Stimulated activated CD4-positive, alpha-beta T cell treated with anti-CD3 and anti-CD28 coated beads, Interleukin-2, amount 100 ng/mL, for 24 hours (primary cell): ENCODE measurements at places on chromosomes 12 and 14.

DNA sequence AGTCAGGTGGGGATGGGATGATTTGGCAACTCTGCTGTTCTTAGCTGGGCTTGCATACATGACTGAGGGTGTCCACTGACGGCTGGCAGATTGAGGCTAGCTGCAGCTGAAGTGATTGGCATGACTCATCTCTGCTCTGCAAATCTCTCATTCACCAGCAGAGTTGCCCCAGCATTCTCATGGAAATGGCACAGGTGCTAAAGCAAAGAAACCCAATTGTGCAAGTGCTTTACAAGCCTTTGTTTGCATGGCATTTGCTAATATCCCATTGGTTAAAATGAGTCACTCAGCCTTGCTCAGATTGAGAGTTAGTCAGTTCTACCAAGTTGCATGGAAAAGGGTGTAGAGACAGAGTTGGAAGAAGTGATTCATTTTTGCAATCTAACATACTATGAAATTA, 389.7 kb upstream of the FAR2 start:
- DNase-seq, result no peak

DNA sequence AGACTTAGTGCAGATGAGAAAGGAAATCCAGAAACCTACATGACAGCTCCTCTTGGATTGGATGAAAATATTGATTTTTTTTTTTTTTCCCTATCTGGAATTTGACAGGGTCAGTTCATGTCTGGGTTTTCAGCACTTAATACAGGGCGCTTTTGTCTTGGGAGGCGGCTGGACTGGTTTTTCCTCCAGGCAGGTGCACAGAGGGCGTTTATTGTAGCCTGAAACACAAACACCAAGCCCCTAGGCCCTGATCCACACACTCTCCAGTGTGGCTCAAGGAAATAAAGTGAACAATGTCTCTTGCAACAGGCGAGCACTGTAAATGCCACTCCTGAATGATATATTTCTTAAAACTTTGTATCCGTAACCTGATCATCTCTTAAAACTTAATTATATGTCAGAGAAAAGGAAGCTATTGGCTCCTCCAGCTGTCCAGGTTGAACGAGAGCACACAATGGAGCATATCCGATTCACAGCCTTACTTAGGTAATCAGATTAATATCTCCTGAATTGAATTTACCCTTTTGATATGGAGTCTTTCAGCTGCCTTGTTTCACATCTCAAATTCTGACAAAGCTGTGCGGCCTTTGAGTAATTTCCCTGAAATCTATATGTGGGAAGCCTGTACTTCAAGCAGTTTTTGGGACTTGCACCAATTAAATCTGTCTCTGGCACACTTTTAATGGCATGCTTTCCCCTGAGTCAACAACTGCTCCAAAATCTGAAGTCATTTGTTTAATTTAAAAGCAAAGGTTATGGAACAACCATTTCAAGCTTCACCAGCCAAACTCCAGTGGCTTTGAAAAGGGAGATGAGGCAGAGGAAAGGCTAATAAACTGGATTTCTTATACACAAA, 485.7 kb downstream of the ZFP36L1 start:
- DNase-seq, result no peak

DNA sequence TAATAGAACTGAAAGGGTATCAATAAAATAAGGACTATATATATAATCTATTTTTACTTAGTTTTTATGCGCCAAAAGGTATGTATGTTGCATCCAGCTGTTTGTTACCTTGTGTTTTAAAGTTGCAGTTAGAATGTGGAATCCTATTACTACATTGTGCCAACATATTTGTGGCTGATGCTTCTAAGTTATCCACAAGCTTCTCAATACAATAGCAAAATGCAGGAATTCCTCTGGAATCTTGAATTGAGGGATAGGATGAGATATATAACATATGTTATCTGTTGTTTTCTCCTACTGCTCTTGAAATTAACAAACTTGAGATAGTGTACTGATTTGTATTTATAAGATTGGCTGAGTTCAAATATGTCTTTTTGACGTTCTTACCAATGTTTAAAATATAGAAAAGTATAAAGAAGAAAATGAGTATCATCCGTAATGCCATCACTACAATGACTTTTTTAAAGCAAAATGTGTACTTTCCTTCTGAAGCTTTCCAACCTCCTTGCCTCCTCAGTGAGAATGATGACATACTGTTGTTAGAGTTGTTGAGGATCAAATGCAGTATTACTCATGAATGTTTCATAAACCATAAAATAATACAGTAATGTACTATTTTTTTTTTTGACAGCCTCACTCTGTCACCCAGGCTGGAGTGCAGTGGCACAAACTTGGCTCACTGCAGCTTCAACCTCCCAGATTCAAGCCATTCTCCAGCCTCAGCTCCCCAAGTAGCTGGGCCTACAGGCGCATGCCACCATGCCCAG, 6.6 kb downstream of the RAP1B start:
- no peak for DNase-seq

DNA sequence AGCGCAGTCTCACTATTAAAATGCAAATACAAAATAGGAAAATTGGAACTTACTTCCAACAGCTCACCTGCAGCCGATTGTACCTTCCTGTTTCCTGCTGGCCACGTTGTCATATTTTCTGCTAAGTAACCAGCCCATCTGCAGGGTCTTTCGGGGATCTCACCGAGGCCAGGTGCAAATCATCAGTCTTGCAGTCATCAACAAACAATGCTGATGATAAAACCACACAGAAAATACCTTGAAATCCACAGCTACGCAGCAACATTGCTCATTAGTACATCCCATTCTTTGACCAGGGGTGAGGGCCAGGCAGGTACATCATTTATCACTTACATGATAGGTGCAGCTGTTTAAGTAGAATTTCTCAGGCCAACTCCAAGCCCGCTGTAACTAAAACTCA, 406.9 kb downstream of the TMEM121 start:
- no peak for DNase-seq

GRCh38 chr12:49471557-49471956, 67.3 kb upstream of the KCNH3 start:
- DNase-seq, result no peak

DNA sequence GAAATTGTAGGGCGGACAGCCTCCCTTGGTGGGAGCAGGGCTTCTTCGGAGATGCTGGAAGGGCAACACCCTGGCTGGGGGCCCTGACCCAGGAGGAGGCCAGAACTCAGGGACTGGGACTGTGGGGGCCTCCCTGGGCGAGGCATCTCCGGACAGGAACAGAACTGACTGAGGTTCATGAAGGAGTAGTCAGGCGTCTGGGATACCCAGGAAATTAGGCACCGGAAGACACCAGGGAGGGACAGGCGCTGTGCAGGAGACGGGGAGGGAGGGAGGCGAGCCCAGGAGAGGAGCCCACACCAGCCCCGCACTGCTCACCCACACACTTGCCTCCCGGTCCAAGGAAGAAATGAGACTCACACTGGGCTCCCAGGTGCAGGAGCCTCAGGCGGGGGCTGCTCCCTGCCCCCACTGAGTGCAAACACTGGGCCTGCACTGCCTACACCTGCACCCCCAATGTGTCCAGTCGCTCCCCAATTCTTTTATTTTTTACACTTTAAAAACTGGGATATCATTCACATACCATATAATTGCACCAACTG, 262.6 kb upstream of the SFSWAP start:
- no peak for DNase-seq

- DNase-seq, result no peak
These were observed 64.3 kb upstream of the PLEKHA5 start for GRCh38 chr12:19065223-19065622.

DNA sequence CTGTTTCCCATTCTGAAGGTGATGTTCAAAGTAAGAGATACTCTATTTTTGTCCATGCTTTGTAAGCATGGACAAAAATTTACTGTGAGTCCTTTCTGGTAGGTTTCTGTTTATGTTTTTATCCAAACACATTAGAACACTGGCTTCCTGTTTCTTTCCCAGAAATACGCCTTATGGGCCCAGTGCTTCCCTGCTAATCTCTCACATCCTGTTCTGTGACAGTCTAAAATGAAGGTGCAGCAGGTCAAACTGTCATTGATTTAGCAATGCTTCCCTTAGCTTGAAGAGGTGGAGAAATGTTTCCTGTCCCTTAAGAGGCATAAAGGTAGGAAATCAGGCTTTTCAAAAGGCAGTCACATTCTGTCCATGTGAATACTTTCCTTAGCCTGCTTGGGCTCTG, 305.6 kb downstream of the RPS29 start:
- DNase-seq, result no peak

DNA sequence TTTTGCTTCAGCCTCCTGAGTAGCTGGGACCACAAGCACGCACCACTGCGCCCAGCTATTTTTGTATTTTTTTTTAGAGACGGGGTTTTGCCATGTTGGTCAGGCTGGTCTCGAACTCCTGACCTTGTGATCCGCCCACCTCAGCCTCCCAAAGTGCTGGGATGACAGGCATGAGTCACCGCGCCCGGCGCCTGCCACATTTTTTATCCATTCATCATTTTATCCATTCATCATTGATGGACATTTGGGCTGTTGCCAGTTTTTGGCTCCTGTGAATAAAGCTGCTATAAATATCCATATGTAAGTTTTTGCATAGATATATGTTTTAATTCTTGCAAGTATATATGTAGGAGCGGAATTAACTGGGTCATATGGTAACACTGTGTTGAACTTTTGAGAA, 79.5 kb downstream of the DAAM1 start:
- no peak for DNase-seq

DNA sequence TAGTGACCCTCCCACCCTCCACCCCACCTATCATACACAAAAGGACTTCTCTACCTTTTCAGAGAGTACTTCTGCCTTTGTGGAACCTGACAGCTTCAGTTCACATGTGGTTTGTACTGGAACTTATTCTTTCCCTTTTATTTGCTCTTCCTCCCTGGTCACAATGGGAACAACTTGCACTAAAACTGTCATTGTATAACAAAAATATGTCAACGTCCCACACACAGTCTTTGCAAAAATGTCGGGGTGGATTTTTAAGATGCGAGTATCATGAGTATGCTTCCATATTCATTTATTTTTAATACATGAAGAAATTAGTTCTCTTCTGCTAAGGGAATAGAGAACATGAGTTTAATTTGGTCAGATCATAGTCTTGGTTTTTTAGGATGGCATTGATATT, 45.6 kb upstream of the NELL2 start:
- DNase-seq, result no peak

GRCh38 chr14:91202234-91202974, 42.1 kb downstream of the GPR68 start:
- DNase-seq, result no peak

GRCh38 chr12:1815814-1816729, 4.3 kb upstream of the LRTM2 start:
- no peak for DNase-seq

DNA sequence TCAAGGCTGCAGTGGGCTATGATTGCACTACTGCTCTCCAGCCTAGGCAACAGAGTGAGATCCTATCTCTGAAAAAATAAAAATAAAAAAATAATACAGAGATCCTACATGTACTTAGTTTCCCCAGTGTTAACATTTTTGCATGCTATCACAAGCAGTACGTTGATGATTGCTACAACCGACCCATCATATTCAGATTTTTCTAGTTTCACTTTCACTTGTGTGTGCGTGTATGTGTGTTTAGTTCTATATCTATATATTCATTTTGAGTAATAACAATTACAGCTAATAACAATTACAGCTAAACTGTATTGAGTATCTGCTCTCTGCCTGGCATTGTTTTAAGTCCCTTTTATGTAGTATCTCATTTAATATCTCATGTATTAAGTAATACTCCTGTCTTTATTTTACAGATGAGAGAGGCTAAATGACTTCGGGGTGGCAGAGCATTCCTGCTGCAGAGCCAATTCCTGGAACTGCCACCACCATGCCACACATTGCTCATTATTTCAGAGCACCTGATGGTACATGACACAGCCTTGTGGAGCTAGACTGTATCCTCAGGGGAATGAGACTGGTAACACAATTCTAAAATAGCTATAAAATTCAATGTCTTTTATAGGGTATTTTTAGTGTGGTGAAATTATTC, 153.1 kb downstream of the BCAT1 start:
- DNase-seq, result no peak

DNA sequence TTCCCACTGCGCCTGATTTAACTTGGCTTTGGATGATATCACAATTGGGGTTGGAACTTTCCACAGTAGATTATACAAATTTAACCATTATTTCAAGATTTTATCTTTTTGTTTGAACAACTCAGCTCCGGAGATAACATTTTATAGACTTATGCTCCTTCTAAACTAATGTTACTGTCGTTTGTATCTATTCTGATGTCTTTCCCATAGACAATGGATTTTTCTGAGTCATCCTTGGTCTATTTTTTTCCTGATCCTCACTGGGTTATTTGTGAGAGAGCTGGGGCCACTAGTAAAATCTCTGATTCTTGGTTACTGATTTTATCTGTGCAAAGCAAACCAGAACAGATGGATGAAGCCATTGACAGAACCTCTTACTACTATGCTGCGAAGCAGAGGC, 175.1 kb downstream of the SLC38A4 start:
- no peak for DNase-seq

DNA sequence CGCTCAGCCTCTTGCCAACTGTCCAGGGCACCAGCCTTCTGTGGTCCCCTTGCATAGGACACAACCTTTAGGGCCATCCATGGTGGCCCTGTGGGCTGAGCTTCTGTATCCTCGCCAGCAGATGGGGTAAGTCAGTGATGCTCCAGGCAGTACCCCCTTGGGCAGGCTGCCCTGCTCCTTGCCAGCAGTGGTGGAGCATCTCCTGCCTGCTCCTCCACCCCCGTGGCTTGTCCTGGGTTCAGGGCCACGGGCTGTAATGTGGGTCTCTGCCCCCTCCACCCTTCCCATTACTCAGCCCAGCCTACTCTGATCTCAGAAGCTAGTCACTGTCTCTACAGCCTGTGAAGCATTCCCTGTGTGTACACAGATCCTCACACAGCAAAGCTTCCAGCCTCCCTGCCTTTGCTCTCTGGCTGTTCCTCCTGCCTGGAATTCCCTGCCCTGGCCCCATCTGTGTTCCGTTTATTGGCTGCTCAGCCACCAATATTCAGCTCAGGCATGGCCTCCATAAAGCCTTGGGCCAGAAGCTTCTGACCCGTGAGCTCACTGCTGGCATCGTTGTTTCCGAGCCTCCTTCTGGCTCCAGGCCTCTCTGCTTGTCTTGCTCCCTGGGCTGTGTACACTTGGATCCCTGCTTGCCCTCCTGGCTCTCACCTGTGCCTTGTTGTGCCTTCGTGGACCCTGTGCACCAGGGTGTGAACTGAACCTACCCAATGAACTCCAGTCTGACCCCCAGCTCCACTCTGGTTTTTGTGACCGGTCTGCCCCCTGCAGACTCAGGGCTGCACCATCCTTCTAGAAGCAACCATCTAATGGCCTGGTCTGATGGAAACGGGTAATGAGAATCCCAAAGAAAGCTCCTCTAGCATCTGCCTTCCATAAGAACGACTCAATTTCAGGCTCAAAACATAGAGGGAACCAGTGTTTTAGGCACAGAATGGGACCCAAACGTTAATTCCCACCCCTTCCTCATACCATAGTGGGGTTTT, 177.0 kb upstream of the PRMT8 start:
- DNase-seq, result peak; percentile 15

DNA sequence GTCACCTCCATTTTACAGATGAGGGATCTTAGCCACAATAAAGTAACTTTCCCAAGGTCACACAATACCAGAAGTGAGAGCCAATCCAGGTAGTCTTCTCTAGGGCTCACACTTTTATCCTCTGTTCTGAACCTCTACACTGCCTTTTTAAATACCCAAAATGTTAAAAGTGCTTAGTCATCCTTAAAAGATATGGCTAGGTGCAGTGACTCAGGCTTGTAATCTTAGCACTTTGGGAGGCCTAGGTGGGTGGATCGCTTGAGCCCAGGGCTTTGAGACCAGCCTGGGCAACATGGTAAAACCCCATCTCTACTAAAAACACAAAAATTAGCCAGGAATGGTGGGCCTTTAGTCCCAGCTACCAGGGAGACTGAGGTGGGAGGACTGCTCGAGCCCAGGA, 104.1 kb upstream of the PPP4R3A start:
- DNase-seq, result no peak

- DNase-seq, result no peak
These were observed 142.5 kb upstream of the ARID2 start for GRCh38 chr12:45587012-45587411.
